ENCODE measurements at places on chromosomes 7 and 10.

GRCh38 chr7:158710651-158711102 is 6.1 kb upstream of the NCAPG2 start:
- no peak for DNase-seq

DNA sequence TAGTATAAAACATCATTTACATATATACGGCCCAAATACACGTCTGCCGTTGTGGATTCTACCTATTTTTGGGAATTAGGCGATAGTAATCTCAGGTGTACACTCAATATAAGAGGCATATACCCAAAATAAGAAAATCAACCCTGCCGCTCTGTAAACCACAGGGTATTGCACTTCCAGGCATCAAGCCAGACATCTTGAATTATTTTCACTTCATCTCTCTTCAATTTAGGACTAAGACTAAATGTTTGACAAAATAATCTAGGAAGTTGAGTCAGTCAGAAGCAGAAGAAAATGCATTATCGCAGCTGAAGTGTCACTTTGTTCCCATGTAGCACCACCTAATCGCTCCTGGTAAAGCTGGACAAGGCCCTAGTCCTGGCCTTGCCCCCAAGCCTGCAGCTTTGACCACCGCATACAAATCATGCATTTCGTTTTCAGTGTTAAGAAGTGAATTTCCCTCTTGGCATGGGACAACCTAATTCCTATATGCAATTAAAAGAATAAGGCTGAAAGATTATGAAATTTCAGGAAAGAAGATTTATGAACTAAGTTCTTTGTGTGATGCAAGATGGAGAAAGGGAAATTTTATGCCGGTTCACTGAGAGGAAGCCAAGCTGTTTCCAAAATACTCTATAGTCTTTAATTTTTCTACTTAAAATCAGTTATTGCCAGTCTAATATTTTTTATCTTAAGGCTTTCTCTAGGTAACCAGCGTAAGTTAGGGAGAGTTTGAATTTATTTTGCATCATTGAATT is 26.0 kb downstream of the CABCOCO1 start:
- DNase-seq = no peak

GRCh38 chr7:999149-999879 is 16.3 kb downstream of the CYP2W1 start:
- no peak for DNase-seq

- no peak for DNase-seq
Measured at GRCh38 chr10:121085367-121085766, 234.2 kb downstream of the WDR11 start.

GRCh38 chr10:94639902-94640301 is 43.6 kb upstream of the CYP2C18 start:
- no peak for DNase-seq

DNA sequence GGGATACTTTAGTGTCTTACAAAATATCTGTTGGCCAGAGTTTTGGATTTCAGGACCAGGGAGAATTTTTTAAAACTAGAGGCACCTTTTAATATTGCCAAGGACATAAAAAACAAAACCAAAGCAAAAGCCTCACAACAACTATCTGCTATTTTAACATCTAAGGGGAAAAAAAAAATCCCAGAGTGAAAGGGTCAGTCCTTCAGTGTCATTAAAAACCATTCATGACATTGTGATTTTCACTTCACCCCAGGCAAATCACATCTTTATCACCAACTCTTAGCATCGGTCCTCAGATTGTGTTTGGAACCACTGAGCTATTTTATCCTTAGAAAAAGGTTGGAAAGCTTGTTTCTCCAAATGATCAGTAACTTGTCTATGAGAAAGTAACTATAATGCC is 10.7 kb downstream of the CEP41 start:
- DNase-seq = no peak

GRCh38 chr10:111558211-111558610 is 481.4 kb downstream of the ADRA2A start:
- DNase-seq = no peak

DNA sequence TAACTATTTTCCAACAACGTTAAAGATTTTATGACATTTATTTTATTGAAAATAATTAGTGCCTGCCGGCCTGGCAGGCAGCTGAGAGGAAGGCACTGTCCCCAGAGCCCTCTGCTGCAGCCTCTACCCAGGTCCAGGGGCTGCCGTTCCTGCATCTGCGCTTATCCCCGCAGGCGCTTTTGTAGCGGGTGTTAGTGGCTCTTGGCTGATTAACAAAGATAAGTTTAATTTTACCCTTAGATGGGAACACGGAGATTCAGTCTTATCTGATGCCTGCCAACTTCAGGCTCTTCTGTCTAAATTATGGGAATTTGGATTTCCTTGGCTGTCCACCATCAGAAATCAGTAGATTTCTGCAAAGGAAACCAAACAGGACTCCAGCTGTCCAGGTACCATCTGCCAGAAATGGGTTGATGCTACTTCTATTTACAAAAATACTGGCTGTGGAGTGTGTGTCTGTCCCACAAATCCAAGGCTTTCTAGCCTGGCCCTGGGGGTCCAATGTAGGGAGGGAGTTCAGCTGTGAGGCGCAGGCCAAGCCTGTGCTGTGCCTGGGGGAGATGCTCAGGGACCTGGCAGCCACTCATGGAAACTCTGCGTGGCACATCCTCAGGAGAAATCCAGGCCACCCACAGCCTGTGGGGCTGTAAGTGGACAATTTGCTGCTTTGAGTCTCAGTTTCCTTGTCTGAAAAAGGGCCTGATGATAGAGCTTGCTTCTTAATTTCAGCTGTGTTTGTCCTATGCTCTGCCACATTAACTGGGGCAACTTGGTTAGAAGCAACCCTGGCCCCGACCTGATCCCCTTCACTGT is 62.0 kb upstream of the IGFBP3 start:
- no peak for DNase-seq

GRCh38 chr10:110460111-110460809 is 37.4 kb upstream of the DUSP5 start:
- DNase-seq = no peak

DNA sequence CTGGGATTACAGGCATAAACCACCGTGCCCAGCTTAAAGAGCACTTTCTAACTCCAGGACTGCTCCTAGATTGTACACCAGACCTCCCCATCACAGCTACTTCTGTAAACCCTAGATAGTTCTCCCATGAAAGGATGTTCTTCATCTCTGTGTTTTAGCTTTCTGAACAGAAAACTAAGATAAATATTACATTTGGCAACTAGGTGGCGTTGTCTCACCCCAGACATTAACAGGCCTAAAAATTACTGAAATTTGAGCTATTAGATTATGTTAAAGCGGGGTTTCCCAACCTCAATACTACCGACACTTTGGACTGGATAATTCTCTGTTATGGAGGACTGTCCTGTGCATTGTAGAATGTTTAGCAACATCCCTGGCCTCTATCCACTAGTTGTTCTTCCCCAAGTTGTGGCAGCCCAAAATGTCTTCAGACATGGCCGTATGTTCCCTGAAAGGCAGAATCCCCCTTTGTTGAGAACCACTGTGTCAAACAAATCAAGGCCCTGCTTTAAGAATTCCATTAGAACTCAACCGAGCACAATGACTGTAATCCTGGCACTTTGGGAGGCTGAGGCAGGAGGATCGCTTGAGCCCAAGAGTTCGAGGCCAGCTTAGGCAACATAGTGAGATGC is 19.1 kb downstream of the ATOH7 start:
- no peak for DNase-seq

DNA sequence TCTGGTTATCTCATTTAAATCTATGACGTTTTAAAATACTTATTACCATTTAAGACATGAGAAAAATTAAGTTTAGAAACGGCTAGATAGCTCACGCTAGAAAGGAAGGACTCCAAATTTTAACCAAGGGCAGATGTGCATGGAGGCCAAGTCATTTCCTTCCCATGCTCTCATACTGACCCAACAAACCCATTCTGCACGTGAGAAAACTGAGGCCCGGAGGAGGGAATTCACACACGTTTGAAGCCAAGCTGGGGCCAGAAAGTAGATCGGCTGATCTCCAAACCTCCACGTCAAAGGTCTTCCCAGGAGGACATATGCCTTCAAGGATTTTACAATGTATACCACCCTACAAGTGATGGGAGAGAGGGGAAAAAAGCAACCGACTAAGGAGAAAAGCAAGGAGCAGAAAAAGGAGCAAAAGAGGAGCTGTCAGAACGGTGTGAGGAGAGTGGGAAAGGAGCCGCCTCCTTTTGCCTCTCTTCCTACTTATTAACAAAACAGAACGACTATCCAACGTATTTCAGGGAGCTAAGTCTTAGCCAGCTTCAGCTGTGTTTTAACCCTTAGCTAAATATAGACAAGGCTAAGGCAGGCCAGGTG is 645 bp upstream of the SIRT1 start:
- no peak for DNase-seq

GRCh38 chr10:30744106-30744505 is 114.6 kb upstream of the LYZL2 start:
- no peak for DNase-seq

- DNase-seq = no peak
Measured at GRCh38 chr10:129307141-129307540, 159.9 kb upstream of the MGMT start.

- DNase-seq = no peak
Measured at GRCh38 chr7:596819-597182, 77.2 kb upstream of the PDGFA start.

GRCh38 chr10:68332259-68333057 is at the start of gene PBLD:
Gene PBLD (minus strand): TSS chr10:68332928. CDS start chr10:68306844, 26,084 bp downstream.
- DNase-seq = peak; percentile 58

DNA sequence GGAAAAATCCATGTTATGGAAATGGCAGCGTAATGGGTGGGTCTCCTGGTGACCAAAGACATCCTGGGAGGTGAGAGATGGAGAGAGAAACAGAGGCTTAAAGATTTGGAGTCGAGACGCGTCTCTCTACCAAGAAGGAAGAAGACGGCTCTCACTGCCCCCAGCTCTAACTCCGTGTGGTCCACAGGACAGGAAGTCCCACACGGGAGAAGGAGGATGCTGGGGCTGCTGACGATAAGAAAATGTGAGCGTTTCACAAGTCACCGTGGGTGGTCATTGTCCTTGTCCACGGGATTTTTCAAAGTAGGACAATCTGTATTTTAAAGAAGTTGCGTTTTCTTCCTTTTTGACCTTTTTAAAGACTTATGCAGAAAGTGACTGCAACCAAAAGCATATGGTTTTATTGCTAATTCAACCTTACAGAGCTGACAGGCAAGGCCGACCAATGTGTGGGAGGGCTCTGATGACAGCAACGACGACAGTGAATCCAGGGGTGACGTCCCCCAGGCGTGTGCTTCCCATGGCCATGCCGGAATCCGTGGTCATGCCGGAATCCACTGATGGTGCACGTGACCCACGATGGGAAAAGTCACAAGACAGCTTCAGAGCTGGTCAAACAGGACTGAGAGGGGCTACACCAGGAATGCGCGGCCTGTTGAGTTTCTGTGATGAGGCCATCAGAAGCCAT is 341.2 kb downstream of the PTPRN2 start:
- DNase-seq = no peak

DNA sequence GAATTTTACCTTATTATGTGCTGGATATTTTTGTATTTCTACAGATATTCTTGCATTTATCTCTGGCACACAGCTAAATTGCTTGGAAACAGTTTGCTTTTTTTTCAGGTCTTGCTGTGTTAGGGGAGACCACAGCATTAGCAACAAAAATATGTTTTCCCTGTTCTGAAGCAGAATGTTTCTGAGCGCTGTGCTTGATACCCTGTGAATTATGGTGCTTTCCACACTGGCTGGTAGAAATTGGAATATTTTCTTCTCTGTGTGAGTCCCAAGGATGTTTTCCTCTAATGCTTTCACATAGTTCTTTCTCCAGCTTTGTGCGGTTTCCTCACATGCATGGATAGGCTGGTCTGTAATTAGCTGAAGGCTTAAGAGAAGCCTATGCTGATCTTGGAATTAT is 651.6 kb upstream of the IGFBP3 start:
- no peak for DNase-seq

GRCh38 chr10:42691361-42692120 is 53.2 kb upstream of the ZNF33B start:
- no peak for DNase-seq

- DNase-seq = no peak
Measured at GRCh38 chr10:106571192-106571946, 593.1 kb downstream of the SORCS1 start.

- no peak for DNase-seq
Measured at GRCh38 chr10:49594594-49594993, 15.5 kb upstream of the SLC18A3 start.

GRCh38 chr10:56383806-56384205 is 22.7 kb upstream of the ZWINT start:
- no peak for DNase-seq

- no peak for DNase-seq
Measured at GRCh38 chr7:22296916-22297315, 60.0 kb downstream of the RAPGEF5 start.

DNA sequence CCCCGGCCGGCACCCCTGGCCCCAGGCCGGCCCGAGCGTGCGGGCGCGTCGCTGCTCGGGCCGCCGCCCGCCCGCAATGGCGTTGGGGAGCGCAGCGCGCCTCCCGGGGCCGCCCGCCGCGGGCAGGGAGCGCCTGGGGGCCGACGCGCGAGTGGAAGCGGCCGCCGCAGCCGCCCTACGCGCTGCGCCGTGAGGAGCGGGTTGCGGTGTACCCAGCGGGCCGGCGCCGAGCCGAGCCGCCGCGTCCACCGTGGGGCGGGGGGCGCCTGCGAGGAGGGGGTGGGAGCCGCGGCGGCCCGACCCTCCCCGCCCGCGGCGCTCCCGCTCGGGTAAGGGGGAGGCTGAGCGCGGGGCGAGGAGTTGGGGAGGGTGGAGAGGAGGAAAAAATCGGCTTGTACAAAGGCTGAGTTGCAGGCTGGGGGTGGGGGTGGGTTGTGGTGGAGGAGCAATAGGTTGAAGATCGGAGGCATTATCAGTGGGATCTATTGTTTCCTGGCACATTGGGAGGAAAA is 473 bp downstream of the PPP1R9A start:
- no peak for DNase-seq

GRCh38 chr7:131341690-131342089 is 14.0 kb downstream of the MKLN1 start:
- DNase-seq = no peak

- no peak for DNase-seq
Measured at GRCh38 chr10:59829024-59829423, 75.8 kb upstream of the MRLN start.

- DNase-seq = no peak
Measured at GRCh38 chr7:125877246-125877645, 947.6 kb upstream of the POT1 start.

GRCh38 chr7:70571403-70571934 is 560.5 kb upstream of the GALNT17 start:
- no peak for DNase-seq

- no peak for DNase-seq
Measured at GRCh38 chr7:107530751-107531150, 33.0 kb downstream of the COG5 start.

GRCh38 chr7:100933734-100934133 is 15.6 kb upstream of the MUC3A start:
- DNase-seq = no peak

GRCh38 chr7:122123746-122124145 is 20.3 kb downstream of the AASS start:
- DNase-seq = no peak

DNA sequence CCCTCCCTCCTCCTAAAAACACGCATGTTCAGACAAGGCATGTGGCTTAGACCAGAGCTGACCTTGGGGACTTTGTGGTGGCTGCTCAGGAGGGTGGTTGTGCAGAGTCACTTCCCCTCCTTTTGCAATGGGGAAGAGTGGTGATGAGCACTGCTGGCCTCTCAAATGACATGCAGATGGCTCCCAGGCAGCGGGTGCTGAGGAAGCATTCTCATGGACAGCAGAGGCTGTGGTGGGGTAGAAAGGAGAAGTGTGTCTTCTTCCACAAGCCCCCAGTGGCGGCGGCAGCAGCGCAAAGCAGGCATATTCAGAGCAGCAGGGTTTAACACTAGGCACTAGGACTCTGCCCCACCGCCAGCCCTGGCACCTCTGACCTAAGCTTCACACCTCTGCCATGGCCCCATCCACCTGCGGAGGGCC is 105.9 kb upstream of the ANLN start:
- no peak for DNase-seq

All from activated CD8-positive, alpha-beta memory T cell treated with anti-CD3 and anti-CD28 coated beads for 48 hours (primary cell).